AG08395 (cell line): ENCODE measurements at places on chromosomes 5 and 9.

DNA sequence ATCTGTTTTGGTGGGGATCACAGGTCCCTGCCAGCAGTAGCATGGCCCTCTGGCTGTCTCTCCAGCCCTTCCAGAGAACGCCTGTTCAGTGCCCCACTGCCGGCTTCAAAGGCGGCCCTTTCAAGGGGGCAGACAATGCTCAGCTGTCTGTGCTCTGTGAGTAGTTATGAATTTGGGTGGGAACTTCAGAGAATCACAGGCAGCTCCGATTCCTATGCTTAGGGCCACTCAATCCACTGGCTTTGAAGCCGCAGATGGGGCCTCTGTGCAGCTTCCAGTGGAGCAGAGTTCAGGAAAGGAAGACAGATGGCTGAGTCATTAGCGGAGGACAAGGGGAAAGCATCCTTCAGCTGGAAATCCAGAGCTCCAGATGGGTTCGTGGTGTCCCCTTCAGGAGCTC, 42.4 kb downstream of the NKX2-5 start:
- no peak for DNase-seq

GRCh38 chr9:135573124-135573523, 11.6 kb downstream of the PAEP start:
- no peak for DNase-seq

DNA sequence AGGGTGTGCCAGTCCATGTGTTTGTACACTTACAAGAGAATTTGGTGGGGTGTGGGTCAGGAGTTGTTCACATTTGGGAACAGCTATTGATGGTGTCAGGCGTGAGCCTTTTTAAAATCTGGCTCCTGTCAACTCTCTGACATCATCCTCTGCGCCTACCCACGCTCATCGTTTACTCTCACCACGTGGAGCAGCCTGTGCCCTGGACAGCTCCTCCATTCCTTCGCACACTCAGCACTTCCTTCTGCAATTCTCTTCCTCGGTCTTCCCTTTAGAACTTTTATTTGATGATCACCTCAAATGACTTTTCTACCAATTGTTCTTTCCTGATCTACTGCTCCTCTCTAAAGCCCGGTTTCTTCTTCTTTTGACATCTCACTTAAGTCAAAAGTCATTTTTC, 42.1 kb upstream of the GNAQ start:
- DNase-seq = no peak

- DNase-seq = no peak
Observed at GRCh38 chr9:121809356-121810050, 158.1 kb downstream of the DAB2IP start.

GRCh38 chr5:124438903-124439281, 307.5 kb downstream of the ZNF608 start:
- no peak for DNase-seq

DNA sequence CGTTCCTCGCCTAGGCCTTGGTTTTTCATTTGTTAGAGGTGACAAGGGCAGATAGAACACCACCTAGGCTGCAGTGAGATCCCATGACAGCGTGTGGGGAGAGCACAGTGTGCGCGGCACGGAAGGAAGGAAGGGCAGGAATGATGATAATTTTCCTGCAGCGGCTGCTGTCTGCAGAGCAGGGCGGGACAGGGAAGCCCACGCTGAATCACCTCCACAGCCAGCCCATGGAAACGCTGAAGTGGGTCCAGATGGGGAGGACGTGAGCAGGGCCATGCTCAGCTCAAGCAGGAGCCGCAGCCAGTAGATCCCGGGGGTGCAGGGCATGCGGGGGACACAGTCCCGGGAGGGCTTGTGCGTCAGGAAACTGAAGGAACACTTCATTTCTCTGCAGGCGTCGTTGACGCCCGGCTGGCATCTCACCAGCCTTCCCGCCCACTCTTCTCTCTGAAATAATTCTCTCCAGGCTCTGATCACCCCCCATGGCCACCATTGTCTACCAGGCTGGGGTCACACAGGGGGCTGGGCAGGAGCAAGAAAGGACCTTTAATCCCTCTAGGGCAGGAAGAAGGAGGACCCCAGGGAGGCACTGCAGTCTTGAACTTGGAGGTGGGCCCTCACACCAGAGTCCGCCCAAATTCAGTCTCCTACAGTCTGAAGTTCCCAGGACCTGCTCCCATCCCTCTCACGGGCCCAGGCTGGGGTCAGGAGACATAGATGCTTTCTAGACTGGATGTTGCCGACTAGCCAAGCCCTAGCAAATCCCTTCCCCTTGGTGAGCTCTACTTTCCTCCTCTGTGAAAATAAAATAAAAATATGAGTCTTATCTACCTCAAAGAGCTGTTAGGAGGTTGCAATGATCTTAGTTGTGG, 20.9 kb upstream of the SYNPO start:
- DNase-seq = peak; percentile 88

- no peak for DNase-seq
Observed at GRCh38 chr5:108054349-108054748, 327.5 kb downstream of the FBXL17 start.

GRCh38 chr5:103003872-103004271, 116.1 kb downstream of the GIN1 start:
- no peak for DNase-seq

DNA sequence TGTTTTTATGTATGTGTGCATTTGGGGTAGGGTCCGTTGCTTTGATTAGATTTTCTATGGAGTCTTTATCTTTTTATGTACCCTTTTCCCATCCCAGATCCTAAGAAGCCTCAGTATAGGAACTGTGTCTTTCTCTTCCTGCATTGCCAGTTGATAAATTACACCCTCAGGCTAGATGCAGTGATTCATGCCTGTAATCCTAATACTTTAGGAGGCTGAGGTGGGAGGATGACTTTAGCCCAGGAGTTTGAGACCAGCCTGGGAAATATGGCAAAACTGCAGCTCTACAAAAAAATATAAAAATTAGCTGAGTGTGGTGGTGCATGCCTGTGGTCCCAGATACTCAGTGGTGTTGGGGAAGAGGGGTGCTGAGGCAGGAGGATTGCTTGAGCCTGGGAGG, 40.2 kb downstream of the NLN start:
- no peak for DNase-seq

GRCh38 chr5:161094411-161094810, 242.4 kb upstream of the ATP10B start:
- peak; percentile 62 for DNase-seq

GRCh38 chr9:114150608-114151007, 4.7 kb upstream of the COL27A1 start:
- no peak for DNase-seq

DNA sequence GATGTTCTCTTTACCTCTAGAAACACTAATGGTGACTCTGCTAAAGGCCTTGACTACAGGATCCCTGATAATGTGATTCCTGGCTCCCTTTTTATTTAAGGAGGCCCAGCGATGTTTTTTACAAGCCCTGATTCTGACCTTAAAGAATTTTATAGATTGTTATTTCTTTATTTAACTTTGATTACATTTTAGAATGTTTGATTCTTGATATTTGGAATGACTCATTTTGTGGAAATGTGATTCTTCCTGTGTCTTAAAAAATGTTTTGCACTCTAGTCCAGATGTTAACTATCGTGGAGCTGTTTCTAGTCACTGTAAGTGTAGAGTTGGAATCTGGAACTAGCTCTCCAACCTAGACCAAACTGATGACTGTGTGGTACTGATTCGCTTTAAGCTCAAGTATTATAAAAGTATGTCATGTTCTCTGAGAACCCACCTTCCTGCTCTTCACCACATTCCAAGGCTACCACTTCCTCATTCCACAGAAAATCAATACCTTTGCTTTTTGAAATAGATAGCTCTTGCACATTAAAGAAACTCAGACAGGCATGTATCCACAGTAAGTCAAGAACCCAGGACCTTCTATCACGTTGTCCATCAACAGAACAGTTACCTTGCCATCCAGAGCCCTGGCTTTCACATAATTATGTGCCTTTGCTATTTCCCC, 65.2 kb downstream of the JMY start:
- peak; percentile 4 for DNase-seq

- DNase-seq = no peak
Observed at GRCh38 chr5:155017610-155018009, 4.1 kb downstream of the KIF4B start.

DNA sequence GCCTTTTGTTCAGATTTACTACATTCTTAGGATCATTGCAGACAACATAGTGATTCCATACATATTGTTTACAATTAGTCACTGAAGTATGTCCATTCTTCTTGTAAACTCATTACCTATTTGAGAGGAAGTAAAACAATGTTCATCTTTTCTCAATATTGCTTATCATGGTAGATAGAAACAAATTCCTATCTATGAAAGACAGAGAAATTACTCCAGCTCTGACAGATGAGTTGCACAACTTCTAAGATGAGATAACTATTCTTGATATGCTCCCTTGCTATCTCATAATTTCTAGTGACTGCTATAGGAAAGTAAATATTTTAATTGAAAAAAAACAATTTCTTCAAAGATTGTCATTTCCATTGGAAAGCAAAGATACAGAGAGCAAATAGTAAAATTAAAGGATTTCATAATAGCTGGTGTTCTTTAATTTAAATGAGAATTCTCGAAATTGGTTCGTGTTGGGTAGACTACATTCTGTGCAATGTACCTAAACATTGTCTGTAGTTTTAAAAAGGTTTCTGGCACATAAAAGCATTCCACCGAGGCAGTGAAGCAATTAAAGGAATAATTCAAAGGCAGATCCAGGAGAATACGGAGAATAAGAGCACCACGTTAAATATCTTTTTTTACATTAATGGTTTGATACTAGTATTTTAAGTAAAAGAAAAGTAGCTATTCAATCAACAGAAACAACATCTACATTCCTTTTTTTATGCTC, 1029.1 kb upstream of the ACO1 start:
- DNase-seq = no peak

- no peak for DNase-seq
Observed at GRCh38 chr9:91103931-91104330, 257.8 kb downstream of the AUH start.

DNA sequence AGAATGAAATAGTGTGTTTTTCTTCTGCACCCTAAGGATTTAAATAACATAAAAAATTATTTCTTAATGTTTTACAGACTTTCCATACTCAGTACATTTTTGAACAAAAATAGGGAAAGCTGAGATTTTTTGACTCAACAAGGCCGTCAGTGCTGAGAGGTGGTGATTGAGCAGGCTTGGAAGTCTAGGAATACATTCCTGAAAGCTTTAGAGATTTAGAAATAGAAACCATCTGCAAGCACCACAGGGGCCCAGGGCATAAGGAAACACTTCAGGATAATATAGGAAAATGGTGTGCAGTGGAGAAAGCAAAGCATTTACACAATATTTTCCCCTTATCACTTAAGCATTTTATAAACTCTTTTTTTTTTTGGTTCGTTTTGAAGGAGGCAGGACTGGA, 5.2 kb downstream of the BASP1 start:
- DNase-seq = peak; percentile 11

- peak; percentile 89 for DNase-seq
Observed at GRCh38 chr5:75037106-75037505, 15.3 kb downstream of the GCNT4 start.

DNA sequence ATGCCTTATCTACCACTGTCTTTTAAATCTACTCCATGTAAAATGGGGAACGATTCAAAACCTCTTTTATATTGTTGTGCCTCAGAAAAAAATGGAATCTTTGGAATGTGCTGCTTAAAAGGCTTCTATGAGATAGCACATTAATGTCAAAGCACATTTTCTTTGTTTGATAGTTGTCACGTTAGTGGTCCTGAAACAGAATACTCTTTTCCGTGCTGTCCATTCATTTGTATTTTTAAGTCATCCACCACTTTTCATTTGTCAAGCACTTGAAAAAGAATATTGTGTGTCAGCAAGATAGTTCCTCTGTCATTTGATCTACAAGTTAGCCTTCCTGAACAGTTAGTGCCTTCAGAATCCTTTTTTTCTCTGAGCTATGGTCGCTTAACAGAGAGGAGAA, 246.9 kb downstream of the MAST4 start:
- DNase-seq = no peak

- no peak for DNase-seq
Observed at GRCh38 chr5:122770477-122770876, 4.4 kb upstream of the SNX2 start.

GRCh38 chr9:91392435-91392834, 30.7 kb upstream of the AUH start:
- no peak for DNase-seq

DNA sequence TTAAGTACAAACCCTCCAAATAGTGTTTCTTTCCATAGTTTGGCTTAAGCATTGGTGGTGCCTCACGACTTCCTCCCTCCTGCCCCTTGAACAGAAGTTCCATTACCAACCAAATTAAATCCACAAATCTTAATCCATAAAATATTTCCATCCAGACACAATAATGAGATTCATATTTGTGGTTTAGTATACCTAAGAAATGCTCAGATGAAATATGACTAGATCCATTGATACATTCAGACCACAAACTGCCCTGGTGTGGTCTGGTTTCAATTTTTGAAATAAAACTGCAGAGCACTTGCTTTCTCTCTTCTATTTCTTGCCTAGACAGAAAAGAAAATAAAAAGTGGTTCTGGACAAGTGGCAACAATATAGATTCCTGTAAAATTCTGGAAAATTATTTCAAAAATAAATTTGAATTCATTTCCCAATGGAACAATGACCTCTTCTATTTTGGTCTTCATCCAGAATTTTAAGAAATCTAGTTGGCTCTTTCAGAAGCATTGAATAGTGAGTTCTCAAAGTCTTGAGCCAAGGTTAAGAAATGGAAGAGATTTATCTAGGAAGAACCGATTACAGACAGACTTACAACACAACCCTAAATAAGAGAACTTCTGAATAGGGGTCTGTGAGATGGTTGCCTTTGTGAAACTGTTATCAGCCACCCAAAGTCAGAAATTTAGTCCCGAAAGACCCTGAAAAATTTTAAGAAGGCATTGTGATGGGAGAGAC, 14.0 kb downstream of the TNC start:
- no peak for DNase-seq

DNA sequence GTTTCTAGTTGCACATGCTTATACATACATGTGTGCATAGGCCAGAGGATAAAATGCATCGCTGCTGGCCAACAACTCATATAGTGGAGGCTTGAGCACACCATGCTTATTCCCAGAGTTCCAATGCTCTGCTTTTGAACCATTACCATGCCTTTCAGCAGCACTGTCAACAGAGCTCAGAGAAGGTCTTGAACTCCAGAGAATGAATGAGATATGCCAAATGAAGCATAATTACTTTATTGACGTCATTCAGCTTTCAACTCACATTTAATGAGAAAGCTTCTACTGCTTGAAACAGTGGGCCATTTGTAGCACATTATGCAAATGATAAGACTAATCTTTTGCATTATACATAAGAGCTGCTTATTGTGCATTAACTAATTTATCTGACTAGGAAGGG, 765.3 kb upstream of the GRAMD2B start:
- no peak for DNase-seq

DNA sequence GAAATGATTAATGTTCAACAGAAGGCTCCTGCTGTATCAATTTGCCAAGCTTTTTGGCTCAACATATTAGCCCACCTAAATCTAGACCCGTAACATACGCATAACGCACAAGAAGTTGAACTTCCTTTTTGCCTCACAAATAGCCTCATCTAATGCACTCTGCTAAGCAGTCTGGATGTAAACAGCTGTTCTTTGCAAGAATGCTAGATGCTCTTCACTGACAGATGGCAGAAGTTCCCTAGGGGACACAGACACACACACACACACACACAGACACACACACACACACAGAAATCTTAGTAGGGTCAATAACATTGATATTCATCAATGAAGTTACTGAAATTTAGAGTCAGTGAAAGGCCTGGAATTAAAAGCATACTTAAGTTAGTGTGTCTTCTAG, 13.2 kb upstream of the PCA3 start:
- no peak for DNase-seq
